ENCODE measurements at places on chromosomes 7 and 10.
A peak's percentile ranks its signal among the peaks of the same experiment; 100 is the strongest.

GRCh38 chr7:26457696-26458327 lies 166.2 kb downstream of the SNX10 start:
- no peak for DNase-seq

DNA sequence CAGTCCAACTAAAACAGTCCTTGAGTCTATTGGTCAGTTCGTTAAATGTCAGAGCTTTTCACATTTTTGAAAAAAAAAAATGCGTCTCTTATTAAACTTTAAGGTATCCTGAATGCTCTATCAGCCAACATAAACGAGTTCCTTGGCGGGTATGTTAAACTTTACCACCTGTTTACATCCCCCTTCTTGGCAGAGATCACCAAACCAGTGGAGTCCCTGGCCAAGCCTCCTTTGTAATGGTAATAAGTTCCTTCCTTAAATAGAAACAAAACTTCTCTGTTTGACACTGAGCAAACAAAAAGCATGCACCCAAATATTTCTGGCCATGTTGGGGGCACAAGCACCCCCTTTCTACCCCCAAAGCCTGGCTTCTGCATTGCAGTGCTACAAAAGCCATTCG lies 3.2 kb downstream of the TRIL start:
- DNase-seq, result peak; percentile 26

GRCh38 chr7:400901-401485 lies 111.0 kb downstream of the FOXL3 start:
- DNase-seq, result no peak

DNA sequence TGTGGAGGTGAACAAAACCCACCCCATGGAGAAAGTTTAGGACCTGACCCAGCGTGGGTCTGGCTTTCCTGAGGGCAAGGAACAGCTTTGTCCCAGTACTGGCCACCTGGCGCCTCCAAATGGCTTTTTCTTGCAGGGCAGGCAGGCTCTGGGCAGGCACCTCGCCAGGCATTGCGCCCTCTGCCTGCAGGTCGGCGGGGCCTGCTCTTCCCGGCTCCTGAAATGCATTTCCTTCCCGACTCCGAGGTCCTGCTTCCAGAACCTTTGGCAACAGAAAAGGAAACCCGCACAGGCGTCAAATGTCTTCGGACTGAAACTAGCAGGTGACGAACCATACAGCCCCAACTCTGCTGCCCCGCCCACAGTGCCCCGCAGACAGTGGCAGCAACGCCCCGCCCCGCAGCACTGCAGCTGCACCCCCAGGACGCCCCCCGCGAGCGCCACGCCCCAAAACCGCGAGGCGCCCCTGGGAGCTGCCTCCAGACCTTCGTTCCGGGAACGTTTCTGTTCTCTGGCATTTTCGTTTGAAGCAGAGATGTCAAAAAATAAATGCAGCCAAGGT lies 65.5 kb downstream of the C10orf143 start:
- no peak for DNase-seq

- DNase-seq, result no peak
Observed at GRCh38 chr7:3229904-3230470, 71.1 kb upstream of the SDK1 start.

DNA sequence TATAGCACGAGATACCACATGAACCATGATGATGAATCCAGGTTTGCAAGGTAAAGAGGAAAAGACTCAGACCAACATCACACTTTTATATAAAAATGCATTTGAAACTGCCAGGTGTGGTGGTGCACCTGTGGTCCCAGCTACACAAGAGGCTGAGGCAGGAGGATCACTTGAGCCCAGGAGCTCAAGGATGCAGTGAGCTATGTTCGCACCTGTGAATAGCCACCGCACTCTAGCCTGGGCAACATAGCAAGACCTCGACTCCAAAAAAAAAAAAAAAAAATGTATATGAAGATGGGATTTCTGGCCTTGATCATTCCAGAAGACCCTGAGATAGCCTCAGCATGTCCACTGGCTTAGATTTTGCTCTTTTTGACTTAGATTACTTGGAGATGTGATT lies 161.6 kb downstream of the PARD3 start:
- no peak for DNase-seq

DNA sequence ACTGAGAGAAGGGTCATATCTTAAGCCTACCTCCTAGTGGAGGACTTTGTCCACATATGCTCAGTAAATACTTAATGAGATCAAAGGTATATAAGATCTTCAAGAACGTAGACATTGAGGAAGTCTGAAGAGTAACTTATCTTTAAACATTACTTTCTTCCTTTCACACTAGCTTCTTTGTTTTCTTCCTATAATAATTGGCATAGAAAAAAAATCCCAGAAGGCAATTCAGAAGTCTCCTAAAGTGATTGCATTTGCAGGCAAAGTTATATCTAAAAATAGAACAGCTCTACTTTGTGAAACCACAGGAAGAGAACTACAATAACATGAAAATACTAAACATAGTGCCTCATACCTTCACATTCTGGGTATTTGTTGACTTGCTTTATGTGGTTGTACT lies 150.4 kb downstream of the PPP1R3A start:
- no peak for DNase-seq

DNA sequence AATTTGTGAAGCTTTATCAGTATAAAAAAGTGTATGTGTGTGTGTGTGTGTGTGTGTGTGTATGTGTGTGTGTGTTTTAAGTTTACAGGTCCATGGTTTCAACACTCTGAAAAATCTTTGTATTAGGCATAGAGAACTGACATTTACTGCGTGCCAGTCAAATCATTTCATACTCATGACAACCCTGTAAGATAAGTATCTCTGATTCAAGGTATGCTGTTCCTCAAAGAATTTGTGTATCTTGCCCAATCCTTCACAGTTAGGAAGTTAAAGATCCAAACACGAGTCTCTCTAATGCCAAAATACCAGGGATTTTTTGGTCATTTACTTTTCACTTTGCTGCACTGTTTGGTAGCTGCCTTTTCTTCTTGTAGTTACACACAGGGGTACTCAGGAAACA lies 1121.3 kb upstream of the AUTS2 start:
- DNase-seq, result no peak

- no peak for DNase-seq
Observed at GRCh38 chr10:56349611-56350010, 11.4 kb downstream of the ZWINT start.

- peak; percentile 59 for DNase-seq
Observed at GRCh38 chr10:101693651-101693977, 1.4 kb downstream of the FBXW4 start.

DNA sequence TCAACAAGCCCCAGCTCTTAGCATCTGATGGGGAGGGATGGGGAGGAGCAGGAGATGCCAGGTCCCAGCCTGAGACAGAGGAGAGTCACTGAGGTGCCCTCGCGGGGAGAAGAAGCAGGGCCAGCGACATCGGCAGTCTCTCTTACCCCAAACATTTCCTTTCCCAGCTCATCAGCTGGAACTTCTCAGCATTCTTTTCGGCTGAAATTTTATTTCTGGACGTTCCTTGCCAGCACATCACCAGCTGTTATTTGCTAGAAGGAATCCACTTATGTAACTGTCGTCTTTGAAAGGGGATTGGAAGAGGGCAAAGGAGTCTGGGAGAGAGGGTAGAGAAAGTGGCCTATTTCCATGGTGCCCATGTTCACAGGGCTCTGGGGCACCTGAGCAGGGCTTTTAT lies 101.0 kb upstream of the SHH start:
- DNase-seq, result no peak

GRCh38 chr7:31160941-31161340 lies 108.8 kb downstream of the ADCYAP1R1 start:
- DNase-seq, result no peak

- DNase-seq, result no peak
Observed at GRCh38 chr10:106495931-106496330, 668.6 kb downstream of the SORCS1 start.

GRCh38 chr10:10849306-10849705 lies 168.4 kb upstream of the CELF2 start:
- DNase-seq, result no peak

- no peak for DNase-seq
Observed at GRCh38 chr7:141312828-141313521, 238.2 kb upstream of the AGK start.

- no peak for DNase-seq
Observed at GRCh38 chr7:20438248-20438647, 107.5 kb downstream of the ITGB8 start.

- no peak for DNase-seq
Observed at GRCh38 chr7:106604303-106604924, 56.5 kb downstream of the CCDC71L start.

- DNase-seq, result no peak
Observed at GRCh38 chr7:21903020-21903786, 42.5 kb downstream of the CDCA7L start.

DNA sequence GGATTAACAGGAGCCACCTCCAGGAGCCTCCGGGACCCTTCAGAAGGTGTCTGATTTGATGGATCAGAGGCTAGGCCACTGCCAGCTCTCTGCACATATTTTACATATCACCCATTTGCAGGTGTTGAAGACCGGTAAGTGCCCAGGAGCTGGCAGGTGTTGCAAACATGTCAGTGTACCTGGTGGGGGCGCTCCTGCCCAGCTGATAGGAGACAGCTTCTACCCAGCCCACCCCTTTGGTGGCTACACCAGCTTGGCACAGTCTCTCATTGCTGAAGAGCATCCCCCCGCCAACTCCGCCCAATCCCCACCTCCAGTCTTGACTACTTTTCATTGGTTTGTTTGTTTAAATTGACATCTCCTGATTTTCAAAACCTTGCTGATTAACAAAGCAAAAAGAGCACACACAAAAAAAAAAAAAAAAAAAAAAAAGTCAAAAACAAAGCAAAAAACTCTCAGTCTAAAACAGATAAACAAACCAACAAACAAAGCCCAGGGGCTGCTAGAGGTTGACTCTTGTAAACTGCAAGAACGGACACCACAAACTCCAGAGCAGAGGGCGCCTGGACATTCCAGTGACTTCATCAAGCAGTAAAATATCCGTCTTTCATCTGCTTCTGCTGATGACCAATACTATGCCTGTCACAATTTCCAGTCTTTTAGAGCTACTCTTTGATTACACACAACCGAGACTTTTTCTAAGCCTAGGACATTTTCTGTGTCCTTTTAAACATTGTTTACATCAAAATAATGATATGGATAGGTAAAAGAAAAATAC lies 275.3 kb downstream of the NRG3 start:
- DNase-seq, result peak; percentile 5

DNA sequence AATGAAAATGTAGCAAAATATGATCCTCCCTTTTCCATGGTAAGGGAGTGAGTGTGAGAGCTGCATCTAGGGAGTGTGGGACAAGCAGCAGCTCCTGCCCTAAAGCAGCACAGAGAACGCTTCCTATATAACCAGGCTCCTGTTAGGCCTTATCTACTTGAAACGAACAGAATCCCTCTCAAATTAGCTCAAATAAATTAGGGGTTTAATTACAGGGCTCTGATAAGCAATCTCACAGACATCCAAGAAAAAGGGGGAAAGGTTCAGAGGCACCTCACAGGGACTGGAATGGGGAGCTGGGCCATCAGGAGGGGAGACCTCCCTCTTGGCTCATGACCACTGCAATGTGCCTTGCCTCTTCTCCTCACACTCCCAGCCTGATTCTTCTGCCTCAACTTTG lies 57.9 kb downstream of the PLPP4 start:
- no peak for DNase-seq

DNA sequence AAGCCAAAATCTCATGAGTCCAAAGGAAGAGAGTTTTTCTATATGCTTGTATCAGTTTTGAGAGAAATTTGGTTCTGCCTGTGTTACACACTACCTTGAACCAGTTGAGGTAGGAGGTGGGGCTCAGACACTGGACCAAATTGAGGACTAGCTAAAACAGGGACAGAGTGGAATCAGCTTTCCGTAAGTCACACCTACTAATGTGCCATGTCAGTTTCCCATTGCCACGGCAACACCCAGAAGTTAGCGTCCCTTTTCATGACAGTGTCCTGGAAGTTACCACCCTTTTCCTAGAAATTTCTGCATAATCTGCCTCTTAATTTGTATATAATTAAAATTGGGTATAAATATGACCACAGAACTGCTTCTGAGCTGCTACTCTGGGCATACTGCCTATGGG lies 9.0 kb downstream of the ADK start:
- DNase-seq, result no peak

DNA sequence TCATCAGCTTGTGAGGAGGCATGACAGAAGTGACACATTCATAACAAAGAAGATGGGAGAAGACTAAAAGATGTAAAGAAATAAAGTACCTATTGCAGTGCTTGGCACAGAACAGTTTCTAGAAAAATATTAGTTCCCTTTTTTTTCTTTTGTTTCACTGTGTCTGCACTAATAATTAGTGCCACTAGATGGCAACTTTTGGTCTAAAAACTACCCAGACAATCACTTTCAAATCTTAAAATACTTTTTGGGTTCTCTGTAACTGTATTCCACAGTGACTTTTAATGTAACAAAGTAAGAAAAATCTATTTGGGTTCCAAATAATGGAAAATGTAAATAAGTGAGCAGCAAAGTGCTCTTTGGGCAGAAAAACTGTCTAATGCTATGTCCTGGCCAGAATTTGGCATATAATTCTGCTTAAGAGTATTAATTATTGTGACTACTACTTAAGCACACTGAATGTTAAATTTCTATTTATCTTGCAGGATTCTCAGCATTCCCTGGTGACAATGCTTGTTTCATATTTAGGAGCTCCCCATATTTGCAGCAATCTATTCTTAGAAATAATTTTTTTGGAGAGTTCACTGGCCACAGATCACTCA lies 134.8 kb upstream of the KIF5B start:
- peak; percentile 49 for DNase-seq

DNA sequence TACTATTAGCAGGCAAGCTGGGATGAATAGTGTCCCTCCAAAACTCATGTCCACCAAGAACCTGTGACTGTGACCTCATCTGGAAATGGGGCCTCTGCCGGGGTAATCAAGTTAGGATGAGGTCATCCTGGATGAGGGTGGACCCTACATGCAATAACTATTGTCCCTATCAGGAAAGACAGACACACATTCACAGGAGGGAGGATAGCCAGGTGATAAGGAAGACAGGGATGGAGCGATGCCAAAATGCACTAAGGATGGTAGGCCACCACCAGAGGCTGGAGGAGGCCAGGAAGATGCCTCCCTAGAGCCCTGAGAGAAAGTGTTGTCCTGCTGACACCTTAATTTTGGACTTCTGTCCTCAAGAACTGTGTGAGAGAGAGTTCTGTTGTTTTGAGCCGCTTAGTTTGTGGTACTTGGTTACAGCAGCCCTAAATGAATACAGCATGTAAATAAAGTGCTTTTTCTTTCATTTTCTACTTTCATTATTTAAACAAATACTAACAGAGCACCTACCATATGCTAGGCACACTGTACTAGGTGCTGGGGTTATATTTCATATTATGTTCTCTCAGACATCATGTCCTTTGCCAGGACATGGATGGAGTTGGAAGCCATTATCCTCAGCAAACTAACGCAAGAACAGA lies 111.9 kb downstream of the USP6NL start:
- DNase-seq, result no peak

All from GM20000 (cell line).